ENCODE measurements at places on chromosomes 5 and 9.

DNA sequence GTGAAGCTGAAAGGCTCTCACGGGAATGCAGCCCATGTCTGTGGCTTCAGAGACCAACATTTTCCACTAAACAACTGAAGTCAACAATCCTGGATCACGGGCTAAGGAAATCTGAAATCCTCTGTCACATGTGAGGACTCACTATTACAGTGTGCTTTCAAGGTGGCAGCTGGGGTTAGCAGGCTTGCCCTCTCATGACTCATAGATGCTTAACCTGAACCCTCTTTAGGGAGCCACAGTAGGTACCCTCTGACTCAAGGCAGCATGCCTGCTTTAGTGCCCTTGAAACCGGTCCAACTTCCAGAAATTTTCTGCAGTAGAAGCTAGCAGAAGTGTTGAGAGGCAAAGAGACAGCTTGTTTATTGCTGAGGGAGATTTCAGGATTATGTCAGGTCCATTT is 232.5 kb downstream of the GABRB2 start:
- no peak for DNase-seq

DNA sequence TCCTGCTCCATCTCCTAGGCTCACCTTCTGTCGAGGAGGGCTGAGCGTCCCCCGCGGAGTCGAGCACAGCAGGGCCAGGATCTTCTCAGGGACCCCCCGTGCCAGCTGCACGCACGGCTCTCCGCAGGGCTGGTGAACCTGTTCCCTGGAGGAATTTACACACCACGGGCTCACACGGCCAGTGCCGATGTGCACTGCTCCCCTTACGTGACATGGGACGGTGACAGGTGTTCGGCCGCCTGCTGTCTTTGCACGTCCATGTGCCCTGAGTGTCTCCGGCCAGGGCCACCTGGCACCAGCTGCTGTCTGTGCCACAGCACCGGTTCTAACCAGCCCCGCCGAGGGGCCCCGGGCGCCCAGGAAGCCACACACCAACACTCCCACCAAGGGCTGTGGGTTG is 8.7 kb upstream of the AGPAT2 start:
- DNase-seq: no peak

DNA sequence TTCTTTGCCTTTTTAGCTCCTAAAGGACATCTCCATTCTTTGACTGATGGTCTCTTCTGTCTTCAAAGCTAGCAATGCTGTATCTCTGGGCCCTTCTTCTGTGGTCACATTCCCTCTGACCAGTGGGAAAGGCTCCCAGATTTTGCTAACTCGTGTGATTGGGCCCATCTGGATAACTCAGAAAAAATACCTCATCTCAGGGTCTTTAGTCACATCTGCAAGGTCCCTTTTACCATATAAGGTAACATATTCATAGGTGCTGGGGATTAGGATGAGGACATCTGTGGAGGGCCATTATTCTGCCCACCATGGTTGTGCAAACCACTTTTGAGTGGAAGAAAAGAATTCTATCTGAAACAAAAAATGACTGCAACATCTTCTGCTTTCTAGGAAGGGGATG is 76.3 kb upstream of the MAMDC2 start:
- DNase-seq: no peak

- DNase-seq: no peak
Observed at GRCh38 chr9:15606643-15607472, 54.0 kb downstream of the CCDC171 start.

DNA sequence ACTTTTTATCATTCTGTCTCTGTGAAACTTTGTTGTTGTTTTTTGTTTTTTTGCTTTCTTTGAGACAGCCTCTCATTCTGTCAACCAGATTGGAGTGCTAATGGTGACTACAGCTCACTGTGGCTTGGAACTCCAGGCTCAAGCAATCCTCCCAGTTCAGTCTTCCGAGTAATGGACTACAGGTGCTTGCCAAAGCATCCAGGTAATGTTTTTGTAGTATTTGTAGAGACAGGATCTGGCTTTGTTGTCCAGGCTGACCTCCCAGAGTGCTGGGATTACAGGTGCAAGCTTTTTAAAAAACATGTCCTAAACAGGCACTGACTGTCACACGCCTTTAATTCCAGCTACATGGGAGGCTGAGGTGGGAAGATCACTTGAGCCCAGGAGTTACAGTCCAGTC is 235.1 kb downstream of the MEF2C start:
- no peak for DNase-seq

- no peak for DNase-seq
Observed at GRCh38 chr5:58887721-58888409, 305.0 kb downstream of the RAB3C start.

DNA sequence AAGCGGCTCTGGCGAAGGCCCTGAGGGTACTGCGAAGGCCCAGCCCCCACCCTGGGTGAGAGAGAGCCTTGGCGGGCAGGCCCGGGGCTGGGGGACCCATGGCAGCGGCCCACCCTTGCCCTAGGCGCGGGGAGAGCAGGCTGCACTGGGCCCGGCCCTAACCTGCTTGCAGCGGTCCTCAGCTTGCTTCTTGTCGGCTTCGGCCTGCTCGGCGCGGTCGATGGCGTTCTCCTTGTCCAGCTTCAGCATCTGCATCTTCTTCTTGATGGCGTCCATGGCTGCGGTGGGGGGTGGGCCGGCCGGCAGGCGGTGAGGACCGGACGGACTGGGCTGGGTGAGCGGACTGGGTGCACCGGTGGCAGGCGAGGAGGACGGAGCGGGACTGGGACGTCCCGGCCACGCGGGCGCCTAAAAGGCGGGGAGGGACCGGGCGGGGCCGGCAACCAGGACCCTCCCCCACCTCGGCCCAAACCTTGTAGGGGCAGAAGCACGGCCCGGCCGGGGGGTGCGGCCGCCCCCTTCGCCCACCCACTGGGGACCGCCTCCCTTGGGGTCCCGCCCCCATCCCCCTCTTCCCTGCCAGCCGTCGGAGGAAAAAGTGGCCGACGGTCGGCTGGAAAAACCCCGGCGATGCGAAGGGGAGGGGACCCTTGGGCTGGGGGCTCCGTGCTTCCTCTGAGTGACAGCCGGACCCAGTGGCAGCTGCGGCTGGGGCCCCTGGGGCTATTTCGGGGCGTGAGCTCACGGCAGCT is at the start of gene TPM2:
Gene TPM2 (minus strand): TSS at position 384 of the 752 bp plus-strand sequence. CDS start 108 bp downstream, at position 276.
- DNase-seq: no peak

- DNase-seq: no peak
Observed at GRCh38 chr5:174378121-174378874, 332.8 kb downstream of the NSG2 start.

- peak; percentile 34 for DNase-seq
Observed at GRCh38 chr9:36855448-36856315, 178.4 kb downstream of the PAX5 start.

DNA sequence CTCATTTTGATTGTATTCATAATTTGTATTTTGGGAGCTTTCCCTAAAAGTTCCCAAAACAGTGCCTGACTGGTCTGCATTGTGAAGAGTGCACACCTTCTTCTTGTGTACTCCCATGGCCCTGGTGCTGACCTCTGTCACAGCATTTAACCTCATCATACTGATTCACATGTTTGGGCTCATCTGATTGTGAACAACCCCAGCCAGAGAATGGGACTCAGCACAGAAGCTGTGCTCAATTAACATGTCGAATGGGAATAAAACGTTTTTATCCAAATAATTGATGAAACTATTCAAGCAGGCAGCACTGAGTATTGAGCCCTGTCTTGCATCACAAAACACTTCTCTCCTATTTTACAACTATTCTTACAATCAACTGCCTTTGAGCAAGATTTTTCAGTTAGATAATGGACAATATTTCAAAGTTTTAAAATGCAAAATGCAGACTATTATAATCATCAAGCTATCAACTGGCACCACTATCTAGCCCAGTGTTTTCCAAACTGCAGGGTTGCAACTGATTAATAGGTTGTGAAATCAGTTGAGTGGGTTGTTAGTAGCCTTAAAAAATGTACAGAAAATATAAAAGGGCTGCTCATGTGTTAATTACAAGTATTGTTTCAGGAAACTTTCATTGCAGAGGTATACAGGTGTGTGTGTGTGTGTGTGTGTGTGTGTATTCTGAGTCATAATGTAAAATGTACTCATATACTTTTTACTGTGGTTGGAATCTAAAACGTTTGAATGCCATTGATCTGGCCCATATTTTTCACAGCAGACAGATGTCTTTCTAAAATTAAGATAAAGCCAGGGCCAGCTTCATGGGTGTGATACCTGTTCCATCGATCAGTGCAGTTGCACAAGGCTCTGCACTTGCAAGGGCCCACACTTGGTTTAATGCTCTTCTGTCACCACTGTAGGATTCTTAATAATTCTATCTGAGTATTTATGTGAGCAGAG is 190.5 kb downstream of the PIK3R1 start:
- DNase-seq: no peak

GRCh38 chr5:103867857-103868598 is 305.4 kb upstream of the NUDT12 start:
- no peak for DNase-seq

GRCh38 chr9:84519413-84519812 is 150.1 kb upstream of the NTRK2 start:
- DNase-seq: no peak

DNA sequence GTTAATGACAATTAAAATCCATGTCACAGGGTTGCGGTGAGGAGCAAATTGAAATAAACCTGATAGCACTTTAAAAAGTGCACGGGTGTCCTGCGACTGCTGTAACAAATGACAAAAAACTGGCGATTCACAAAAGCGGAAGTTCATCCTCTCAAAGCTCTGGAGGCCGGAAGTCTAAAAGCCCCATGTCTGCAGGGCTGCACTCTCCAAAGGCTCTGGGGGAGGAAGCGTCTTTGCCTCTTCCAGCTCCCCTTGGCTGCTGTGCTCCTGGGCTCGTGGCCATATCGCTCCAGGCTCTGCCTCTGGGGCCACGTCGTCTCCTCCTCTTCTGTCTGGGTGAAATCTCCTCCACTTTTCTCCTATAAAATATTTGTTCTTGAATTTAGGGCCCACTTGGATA is 273.9 kb upstream of the IRX2 start:
- no peak for DNase-seq

DNA sequence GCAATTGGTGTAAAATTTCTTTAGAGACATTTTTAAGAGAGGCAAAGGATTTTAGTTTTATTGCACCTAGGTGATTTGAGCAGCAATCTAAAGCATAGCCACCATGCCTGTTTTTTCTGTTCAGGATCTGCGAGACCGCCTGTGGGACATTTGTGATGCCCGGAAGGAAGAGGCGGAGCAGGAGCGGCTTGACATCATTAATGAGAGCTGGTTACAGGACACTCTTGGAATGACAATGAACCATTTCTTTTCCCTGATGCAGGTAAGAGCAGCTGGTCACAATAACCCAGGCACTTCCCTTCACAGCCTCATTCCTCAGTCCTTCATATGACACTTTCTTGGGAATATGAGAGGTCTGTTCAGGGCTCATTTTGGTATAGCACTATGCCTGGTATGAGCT is 103.2 kb upstream of the IL7R start:
- no peak for DNase-seq
